C1 segment of cervical spinal cord (tissue), 14 donors: ENCODE measurements at places on chromosomes 13 and 19.

DNA sequence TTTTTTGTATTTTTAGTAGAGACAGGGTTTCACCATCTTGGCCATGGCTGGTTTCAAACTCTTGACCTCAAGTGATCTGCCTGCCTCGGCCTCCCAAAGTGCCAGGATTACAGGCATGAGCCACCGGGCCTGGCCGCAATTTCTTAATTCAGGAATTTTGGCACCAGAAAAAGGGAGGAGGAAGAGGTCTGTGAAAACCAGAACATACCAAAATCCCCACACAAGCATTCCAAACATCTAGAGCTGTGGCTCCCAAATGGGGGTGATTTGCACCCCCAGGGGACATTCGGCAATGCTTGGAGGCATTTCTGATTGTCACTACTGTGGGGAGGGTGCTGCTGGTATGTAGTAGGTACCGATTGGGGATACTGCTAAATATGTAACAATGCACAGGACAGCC is 40.2 kb upstream of the ABCC4 start:
- no peak for DNase-seq

DNA sequence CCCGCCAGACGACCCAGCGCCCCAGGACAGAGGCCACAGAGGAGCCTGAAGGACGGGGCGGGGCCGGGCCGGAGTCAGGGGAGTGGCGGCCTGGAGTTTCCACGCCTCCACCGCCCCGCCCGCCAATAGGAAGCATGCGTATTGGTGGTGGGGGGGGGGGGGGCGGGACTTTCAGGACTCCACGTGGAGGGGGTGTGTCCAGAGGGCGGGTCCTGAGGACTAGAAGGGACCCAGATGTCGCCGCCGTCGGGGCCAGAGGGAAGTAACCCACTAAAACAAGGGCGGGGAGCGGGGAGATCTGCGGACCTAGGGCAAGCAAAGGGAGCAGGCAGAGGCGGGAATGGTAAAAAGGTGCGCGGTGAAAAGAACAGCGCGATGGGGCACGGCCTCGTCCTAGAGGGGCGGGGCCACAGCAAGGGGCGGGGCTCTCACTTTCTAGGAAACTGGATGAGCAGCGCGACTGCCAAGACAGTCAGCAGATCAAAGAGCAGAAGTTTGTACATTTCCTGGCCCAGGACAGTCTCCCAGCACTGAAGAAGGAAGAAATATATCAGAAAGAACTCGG is 2.8 kb upstream of the LENG1 start:
- DNase-seq: no peak

GRCh38 chr13:74891610-74892009 is 590.4 kb downstream of the TBC1D4 start:
- no peak for DNase-seq

- no peak for DNase-seq
Observed at GRCh38 chr13:89343165-89343564, 1672.0 kb downstream of the SLITRK5 start.

GRCh38 chr19:32202244-32202643 is 143.2 kb upstream of the ZNF507 start:
- no peak for DNase-seq

GRCh38 chr19:12194827-12195731 is 32.2 kb downstream of the ZNF136 start:
- peak; percentile 63 for DNase-seq

DNA sequence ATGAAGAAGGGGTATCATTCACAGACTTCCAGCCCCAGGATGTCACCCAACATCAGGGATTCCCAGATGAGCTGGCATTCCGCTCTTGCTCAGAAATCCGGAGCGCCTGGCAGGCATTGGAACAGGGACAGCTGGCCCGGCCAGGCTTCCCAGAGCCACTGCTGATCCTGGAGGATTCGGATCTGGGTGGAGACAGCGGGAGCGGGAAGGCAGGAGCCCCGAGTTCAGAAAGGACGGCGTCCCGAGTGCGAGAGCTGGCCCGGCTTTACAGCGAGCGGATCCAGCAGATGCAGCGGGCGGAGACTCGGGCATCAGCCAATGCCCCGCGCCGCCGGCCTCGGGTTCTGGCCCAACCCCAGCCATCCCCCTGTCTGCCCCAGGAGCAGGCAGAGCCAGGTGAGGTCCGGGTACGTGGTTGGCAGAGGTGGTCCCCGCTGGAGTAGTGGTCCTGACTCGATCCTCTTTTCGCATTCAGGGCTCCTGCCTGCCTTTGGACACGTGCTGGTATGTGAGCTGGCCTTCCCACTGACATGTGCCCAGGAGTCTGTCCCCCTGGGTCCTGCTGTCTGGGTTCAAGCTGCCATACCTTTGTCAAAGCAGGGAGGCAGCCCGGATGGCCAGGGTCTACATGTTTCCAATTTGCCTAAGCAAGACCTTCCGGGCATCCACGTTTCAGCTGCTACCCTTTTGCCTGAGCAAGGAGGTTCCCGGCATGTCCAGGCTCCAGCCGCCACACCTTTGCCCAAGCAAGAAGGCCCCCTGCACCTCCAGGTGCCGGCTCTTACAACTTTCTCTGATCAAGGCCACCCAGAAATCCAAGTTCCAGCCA is 11.0 kb downstream of the PLEKHG2 start:
- no peak for DNase-seq

GRCh38 chr13:40979232-40979631 is 39.9 kb downstream of the ELF1 start:
- DNase-seq: no peak

GRCh38 chr19:46221981-46222610 is 7.4 kb upstream of the IGFL1 start:
- no peak for DNase-seq

- DNase-seq: no peak
Observed at GRCh38 chr13:33910255-33910654, 92.3 kb downstream of the RFC3 start.

GRCh38 chr13:27281420-27281819 is 10.8 kb downstream of the RASL11A start:
- no peak for DNase-seq

- DNase-seq: no peak
Observed at GRCh38 chr13:73696271-73696670, 437.9 kb downstream of the KLF12 start.

DNA sequence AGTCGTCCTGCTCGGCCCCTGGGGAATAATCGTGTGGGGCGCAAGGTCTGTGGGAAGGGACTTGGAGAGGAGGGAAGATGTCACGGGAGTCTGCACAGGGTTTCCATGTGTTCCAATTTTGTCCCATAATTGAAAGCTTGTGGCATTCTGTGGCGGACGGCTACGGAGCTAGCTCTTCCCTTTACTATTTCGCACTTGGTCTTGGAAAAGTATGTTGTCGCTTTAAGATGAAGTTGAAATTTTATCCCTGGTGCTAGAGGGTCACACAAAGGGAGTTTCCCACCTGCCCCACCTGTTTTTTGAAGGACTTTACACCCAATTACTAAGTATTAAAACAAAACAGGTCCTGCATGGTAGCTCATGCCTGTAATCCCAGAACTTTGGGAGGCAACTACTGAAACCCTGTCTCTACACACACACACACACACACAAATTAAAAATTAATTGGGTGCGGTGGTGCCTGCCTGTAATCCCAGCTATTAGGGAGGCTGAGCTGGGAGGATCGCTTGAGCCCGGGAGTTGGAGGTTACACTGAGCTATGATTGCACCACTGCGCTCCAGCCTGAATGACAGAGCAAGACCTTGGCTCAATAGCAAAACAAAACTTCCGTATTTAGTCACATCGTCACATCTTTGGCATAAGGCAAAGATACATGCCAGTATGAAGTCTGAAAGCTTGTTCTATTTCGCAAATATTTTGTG is 967 bp upstream of the TPT1 start:
- no peak for DNase-seq

DNA sequence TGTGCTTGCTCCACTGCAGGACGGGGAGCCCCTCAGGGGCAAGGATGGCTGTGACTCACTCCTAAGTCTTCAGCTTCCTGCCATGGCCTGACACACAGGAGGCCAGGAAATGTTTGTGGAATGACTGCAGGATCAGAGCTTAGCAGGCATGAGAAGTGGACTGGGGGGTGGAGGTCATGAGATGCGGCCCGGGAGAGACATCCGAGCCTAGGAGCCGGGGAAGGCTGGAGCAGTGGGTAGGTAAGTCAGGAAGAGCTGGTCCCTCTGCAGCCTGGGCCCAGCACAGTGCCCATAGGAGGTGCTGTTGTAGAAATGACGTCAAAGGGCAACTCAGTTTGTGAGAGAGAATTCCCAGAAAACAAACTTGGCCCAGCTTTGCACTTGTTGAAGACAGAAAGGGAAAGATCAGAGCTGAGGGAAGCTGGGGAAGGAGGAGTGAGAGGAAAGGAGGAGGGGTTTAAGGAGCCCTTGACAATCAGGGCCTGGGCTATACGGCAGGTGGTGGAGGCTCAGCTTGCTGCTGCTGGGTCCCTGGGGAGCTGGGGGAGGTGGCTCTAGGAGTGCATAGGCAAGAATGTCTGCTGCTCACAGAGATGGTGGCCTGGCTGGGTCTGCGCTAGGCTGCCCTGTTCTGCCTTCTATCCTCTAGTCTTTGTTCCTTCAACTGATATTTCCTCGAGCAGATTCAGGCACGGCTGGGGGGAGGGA is 18.5 kb downstream of the POU2F2 start:
- DNase-seq: no peak

DNA sequence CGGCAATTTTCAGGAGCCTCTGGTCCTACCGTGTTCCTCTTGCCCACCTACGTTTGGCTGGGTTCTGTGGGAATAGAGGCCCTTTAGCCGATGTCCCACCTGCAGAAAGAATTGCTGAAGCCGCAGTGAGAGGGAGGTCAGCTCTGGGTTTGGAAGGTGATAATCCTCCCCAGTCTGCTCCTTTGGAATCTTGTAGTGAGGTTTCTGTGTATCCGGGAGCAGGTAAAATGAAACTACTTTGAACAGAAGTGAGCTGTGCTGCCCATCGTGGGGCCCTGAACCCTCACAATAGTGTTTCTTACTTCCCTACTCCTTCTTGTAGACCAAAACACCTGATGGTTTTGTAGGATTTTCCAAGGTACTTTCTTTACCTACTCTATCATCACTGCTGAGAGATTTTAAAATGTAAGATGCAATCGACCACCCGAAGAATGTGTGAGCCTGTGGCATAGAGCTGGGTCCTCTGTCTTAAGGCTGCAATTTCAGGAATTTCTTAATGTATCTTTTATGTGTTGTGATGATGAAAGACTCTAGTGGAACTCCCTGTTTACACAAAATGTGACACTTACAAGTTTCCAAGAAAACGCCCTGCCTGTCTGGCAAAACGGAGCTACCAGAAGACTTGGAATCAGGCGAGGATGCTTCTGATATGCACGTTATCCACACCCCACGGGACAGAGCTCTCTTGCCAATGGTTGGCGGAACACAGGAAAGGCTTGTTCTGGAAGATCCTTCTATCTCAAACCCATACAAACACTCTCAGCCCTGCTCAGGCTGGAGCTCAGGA is 76.1 kb downstream of the RGCC start:
- no peak for DNase-seq

GRCh38 chr13:111202745-111203144 is 87.6 kb downstream of the ARHGEF7 start:
- no peak for DNase-seq

DNA sequence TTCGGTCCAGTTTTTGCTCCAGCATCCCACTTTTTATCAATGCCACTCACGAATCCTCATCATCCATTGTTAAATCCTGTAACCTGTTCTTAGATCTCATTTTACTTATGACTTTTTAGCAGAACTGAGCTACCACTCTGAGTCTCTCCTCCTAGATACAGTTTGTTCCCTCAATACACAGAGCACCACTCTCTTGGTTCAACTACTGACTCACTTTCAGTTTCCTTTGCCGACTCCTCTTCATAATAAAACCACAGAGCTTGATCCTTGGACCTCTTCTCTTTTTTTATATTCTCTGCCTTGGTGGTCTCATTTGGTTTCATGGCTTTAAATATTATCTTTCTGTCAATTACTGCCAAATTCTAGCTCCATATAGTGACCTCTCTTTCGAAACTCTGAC is 150.3 kb downstream of the SLITRK5 start:
- no peak for DNase-seq

DNA sequence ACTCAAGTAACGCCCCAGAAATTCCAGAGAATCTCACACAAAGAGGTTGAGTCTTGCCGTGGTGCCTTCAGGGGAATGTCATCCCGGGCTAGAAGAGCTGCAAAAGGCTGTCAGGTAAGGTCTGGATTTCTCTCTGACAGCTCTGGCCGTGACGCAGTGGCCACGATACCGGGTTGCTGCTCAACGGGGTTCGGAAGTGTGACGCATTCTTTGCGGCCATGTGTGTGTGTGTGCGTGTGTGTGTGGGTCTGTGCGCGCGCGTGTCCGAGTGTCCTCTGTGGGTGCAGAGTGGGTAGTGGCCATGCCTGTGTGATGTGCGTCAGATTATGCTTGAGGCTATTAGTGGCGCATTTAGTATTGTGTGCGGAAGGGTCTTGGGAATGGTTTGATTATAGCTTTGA is 306 bp downstream of the ZNF540 start:
- DNase-seq: peak; percentile 91

DNA sequence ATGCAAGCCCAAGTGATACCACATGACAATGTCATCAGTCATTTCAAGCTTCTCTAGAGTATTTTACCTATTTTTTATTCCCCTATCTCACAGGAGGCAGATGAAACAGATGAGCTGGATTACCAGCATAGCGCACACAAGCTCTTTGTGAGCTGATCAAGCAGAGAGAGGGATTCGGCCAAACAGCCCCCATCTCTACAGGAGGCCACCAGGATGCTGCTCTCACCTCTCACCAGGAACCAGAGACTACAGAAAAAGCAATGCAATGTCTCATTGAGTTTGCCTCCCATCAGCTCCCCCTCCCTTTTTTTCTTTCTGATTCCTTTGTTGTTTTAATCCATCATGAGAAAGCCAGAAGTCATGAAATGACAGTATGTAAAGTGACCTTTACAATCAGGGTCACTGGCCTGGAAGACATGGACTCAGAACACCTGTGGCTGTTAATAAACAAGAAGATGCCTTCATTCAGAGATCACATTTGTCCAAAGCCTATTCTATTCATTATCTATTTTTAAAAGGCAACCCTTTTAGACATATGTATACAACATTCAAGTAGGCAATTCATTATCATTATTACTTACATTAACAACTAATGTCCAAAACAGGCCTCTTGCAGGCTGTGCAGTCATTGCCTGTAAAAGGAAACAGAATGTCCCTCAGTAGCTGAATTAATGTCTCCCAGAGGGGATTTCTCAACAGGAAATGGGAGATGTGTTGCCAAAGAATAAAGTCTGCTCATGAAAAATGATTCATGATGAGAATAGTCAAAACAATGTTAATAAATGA is 656.6 kb downstream of the TBC1D4 start:
- DNase-seq: no peak

DNA sequence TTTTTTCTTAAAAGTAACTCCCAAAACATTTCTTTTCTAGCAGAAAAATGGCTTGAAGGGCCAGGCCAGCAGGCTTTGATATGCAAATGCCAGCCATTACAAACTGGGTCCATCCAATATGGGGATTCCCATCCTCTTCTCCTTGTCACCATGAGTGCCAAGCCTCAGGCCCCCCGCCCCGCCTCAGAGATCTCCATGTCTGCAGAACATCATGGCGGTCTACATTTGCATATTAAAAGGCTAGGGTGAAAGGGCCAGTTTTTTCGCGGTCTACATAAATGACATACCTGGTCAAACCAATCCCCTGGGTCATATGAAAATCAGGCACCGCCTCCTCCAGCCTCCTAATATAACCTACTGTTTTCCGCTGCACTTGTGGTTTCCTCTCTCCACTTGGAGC is 1327.6 kb downstream of the UQCRFS1 start:
- DNase-seq: no peak

GRCh38 chr13:113849981-113850721 is 13.7 kb downstream of the GAS6 start:
- no peak for DNase-seq

- DNase-seq: no peak
Observed at GRCh38 chr19:43719378-43719868, 3.5 kb downstream of the IRGC start.
